ENCODE measurements at places on chromosomes 5 and 9.

GRCh38 chr5:137708796-137709559 lies 26.9 kb downstream of the KLHL3 start:
- DNase-seq: no peak

- DNase-seq: no peak
Measured at GRCh38 chr9:132260846-132261245, 93.9 kb downstream of the SETX start.

DNA sequence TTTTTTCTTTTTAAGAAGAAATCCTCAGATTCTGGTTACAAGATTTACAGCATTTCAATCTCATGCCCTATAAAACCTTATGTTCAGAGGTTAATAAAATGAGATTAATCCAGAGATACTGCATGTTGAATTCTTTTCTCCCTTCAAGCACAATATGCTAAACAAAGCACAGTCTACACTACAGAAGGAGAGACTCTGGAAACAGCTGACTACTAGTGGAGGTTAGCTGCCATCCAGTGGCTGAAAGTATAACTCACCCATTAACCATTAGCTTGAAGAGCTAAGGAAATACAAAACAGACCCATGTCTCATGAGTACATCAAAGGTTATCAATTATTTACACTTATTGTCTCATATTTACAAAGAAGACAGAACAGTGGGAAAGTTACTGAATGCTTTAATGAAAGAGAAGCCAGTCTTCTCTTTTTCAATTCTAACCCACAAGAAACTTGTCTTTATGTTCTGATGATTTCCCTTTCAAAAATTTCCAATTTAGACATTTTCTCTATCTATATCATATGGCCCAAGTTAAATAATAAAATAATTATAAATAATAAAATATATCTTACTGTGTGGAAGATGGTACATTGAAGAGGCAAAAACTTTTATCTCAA lies 12.7 kb upstream of the DNAH5 start:
- DNase-seq: no peak

DNA sequence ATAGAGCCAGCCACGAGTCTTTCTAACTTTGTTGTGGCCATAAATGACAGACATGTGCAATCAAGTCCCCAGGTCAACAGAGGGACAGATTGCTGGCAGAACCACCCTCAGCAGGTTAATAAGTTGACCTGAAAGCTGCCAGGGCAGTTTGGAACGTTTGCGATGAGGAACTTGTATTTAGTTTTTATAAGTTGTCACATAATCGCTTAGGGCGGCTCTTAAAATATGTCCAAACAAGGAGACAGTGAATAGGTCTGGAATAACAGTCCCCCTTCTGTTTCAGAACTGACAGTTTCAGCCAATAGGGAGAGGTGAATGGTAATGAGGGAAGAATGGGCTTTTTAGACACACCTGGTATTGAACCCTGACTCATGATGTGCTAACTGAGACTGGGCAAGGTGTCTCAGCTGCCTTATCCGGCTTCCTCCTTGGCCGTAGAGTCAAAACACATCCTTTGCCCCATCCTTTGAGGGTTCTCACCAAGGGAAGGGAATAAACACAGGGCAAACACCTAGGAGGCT lies 33.6 kb upstream of the GABRP start:
- no peak for DNase-seq

- no peak for DNase-seq
Measured at GRCh38 chr5:115388240-115388639, 91.8 kb upstream of the CCDC112 start.

- DNase-seq: no peak
Measured at GRCh38 chr5:146622391-146622790, 106.4 kb upstream of the GPR151 start.

- no peak for DNase-seq
Measured at GRCh38 chr5:68273717-68274409, 58.3 kb downstream of the PIK3R1 start.

- no peak for DNase-seq
Measured at GRCh38 chr5:113271015-113271414, 163.8 kb downstream of the TSSK1B start.

- DNase-seq: no peak
Measured at GRCh38 chr9:3768712-3769457, 243.1 kb upstream of the RFX3 start.

DNA sequence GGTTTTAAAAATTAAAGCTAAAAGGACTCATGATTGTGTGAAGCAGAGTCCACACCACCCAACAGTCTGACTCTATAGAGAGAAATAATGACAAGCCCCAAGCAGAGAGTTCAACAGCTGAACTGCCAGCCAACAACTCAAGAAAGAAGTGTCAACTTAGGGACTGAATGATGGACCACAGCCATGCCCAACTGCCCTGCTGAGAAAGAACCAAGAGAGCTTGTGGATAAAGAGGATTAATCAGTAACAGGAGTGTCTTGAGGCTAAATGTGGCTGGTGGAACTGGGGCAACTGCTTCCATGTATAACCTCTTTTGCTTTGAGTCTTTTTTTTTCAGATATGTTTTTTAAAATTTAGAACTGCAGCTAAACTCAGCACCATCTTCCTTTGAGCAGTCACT lies 109.3 kb downstream of the HSD17B3 start:
- no peak for DNase-seq

Measured in C1 segment of cervical spinal cord (tissue), 14 donors.